ENCODE measurements at places on chromosomes 3 and 15.

DNA sequence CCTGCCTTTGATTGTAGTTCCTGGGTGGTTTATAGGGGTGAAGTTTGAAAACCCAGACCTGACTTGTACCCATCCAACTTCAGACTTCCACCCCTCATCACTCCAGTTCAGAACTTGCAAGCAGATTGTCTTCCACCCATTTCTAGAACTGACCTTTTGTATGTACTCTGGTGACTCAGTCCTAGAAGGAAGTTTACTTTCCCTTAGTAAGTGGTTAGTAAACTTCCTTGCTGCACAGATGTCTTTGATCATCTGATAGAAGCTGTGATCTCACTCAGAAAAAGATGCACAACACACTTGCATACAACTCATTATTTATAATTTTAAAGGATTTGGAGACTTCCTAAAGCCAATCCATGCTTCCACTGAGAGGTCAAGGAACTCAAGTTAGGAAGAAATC is 368.0 kb downstream of the MFSD1 start:
- DNase-seq = peak; percentile 94

- DNase-seq = peak; percentile 9
These were observed 56.9 kb downstream of the CEP152 start for GRCh38 chr15:48754011-48754410.

DNA sequence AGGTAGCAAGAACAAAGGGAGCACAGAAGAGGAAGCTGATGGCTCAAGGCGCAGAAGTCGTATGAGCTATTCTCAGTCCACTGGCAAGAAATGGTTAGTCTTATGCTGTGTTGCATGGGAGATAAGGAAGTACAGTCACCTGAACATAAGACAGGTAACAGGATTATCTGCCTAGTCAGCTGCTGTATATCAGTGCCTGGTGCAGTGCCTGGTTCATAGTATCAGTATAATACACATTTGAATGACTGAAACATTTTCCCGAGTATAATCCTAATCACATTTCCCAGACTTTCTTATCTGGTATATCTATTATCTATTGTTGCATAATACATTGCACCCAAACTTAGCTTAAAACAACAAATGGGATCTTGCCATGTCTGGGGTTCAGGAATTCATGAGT is 302.5 kb downstream of the GABRG3 start:
- no peak for DNase-seq

- DNase-seq = peak; percentile 53
These were observed 32.0 kb downstream of the PIK3CA start for GRCh38 chr3:179179979-179180759.

DNA sequence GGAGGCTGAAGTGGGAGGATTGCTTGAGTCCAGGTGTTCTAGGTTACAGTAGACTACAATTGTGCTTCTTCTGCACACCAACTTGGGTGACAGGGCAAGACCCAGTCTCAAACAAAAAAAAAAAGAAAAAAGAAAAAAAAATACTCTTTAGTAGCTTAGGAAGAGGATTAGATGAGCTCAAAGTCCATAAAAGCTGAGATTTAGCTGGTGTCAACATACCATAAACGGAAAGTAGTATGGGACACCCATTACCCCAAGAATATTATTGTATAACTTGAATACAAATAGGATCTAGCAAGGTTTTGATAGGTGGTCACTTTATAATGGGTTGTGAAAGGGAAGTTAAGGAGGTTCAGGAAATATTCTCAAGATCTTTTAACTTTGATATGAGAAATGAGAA is 38.0 kb upstream of the ULK4 start:
- no peak for DNase-seq

GRCh38 chr3:12986986-12987385 is 86.2 kb downstream of the IQSEC1 start:
- DNase-seq = no peak

DNA sequence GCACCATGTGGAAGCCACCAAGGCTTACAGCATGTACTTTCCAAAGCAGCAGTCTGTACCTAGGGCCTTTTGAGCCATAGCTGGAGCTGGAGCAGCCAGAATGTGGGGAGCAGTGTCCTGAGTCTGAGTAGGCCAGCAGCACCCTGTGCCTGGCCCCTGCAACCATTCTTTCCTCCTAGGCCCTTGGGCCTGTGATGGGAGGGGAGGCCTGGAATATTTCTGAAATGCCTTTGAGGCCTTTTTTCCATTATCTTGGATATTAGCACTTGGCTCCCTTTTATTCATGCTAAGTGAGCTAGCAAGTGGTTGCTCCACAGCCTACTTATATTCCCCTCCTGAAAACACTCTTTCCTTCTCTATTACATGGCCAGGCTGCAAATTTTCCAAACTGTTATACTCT is 28.1 kb downstream of the TRIM42 start:
- DNase-seq = no peak

DNA sequence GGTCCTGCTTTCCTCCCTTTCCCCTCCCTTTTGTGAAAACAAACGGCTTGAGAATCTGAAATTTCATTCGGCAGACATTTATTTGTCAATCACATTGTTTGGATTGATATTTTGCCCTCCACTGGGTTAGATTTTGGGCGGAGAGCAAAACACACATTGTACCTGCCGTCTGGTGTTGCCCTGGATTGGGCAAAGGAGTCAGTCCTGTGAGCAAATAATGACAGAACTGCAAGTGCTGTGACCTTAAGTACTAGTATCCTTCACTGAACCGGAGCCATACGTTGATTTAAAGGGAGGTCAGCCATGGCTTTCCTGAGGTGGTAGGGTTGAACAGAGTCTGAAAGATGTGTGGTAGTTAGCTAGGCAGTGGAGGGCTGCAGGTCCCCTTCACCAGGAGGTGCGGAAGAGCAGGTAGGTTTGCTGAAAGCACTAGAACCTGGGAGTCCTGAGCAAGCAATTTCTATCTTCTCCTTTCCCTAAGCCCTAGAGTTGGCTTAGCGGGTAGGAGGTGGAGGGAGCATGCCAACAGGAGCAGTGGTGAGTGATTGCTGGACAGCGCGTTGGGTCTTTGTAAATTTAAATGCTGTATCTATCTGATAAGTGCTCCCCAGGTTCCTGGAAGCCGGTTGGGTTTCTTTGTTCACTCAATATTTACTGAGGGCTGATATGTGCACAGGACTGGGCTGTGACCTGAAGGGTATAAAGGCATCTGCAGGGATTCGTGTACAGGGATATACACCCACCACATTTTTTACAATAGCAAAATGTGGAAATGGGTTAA is 2.0 kb downstream of the PDIA5 start:
- DNase-seq = no peak

- peak; percentile 80 for DNase-seq
These were observed 23.0 kb downstream of the TLNRD1 start for GRCh38 chr15:81023483-81024264.

- peak; percentile 68 for DNase-seq
These were observed 49.7 kb upstream of the SCAANT1 start for GRCh38 chr3:63961891-63962290.

DNA sequence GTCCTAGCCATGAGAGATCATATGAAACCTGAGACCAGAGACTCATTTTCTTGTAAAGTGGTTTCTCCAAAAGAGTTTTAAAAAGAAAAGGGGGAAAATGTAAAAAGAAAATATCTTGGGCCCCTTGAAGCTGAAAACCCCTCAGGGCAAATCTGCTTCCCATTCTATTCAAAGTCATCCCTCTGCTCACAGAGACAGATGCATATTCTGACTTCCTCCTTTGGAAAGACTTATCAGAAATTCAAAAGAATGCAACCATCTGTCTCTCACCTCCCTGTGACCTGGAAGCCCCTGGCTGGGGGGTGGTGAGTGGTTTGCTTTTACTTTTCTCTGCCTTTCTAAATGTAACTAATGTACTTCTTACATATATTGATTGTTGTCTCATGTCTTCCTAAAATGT is 1154.8 kb downstream of the NSUN3 start:
- DNase-seq = no peak

DNA sequence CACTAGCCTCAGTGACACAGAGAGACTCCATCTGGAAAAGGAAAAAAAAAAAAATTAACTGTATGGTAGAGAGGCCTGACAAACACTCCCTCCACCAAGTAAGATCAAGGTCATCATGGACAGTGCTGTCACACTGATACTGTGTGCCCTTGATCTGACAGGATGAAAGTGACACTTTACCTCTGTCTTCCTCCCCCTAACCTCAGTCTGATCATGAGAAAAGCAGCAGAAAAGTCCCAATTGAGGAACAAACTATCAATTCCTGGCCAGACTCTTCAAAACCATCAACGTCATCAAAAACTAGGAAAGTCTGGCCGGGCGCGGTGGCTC is 26.7 kb downstream of the PGPEP1L start:
- DNase-seq = no peak

- no peak for DNase-seq
These were observed 66.8 kb upstream of the PXYLP1 start for GRCh38 chr3:141164852-141165251.

DNA sequence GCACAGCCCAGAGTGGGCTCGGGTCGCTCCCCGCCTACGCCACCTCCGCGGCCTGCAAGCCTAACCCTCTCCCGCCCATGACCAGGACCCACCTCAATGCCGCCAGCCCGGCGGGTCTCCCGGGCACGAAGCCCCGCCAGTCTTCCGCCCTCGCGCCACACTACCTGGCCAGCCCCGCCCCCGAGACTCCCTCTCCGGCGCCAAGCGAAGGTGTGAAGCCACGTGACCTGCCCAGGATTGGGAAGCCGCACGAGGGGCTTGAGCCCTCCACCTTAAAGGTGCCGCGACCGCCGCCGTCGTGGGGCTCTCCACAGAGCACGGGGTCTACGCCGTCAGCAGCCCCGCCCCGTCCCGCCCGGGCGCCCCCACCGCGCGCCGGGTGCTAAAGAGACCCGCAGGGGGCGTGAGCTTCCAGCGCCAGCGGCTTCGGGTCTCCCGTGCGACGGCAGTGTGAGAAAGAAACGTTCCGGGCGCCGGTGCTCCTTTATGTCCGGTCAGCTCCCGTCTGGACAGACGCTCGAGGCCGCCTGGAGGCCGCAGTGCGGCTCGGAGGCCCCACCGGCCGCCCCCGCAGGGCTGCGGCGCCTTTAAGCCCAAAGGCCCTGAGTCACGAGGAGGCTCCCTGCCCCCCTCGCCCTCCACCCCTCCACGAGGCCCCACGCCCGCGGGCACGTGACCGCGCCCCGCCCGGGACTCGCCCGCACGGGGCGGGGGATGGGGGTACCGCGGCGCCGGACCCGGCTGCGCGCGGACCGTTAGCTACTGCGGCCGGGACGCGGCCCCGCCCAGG is at the start of gene CPEB1:
Gene CPEB1 (minus strand): TSS at position 319 of the 790 bp plus-strand sequence. CDS start 18,904 bp downstream, outside the sequence.
- peak; percentile 24 for DNase-seq

- peak; percentile 76 for DNase-seq
These were observed 6.9 kb upstream of the RPL35A start for GRCh38 chr3:197942956-197943556.

DNA sequence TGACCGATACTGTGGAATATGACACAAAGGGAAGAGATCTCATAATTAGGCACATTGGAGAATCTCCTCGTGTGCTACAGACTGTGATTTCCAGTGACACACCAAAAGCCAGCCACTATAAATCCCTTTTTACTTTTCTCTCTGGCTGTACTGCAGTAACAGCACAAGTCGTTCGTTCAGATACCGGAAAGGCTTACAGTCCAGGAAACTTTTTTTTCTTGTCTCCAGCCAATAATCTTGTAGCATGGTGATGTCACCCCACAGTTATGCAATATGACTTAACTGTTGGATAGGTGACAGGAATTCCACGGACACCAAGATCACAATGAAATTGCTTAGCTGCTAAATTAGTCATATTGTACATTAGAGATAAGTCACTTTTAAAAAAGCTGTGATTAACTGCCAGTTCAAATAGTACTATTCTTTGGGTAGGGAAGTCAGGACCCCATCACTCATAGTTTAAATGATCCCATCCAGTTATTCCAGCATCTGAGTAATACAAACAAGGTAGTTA is 36.3 kb upstream of the TSC22D2 start:
- DNase-seq = peak; percentile 100

GRCh38 chr3:177427540-177427939 is 230.3 kb upstream of the TBL1XR1 start:
- peak; percentile 29 for DNase-seq

DNA sequence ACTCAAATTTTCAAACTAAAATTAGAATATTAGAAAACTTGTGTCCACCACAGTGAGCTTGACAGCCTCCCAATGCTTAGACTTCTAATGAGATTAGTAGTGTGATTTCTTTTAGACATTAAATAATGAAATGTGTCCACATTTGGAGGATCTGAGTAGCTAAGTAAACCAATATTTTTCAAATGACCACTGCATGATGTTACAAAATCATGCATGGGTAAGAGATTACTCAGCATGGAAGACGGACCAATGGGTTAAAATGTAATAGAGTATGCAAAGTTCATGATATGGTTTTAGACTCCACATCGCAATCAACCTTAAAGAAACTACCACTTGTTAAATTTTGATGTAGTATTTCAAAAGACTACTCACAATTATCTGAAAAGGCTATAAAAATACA is 130.6 kb downstream of the IMPG2 start:
- peak; percentile 71 for DNase-seq

DNA sequence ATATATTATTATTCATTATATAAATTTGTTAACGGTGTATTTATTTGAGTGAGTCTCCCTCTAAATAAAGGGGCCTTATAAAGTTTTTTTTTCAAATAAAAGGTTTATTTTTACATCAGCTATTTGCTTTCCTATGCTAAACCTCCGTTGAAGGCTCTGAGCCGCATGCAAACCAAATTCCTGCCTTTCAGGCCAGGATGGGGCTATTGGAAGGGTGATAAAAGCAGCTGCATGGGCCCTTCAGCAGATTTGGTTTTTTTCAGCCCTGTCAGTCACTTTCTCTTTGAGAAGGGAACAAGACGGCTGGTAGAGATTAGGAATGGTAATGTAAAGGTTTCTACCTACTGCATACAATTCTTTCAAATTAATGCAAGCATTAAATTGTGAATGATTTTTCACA is 244.2 kb downstream of the WNT5A start:
- no peak for DNase-seq

Data from ELR (cell line).